ENCODE measurements at places on chromosomes 6 and 20.

- no peak for DNase-seq
Observed at GRCh38 chr6:63897459-63897858, 261.9 kb downstream of the PHF3 start.

DNA sequence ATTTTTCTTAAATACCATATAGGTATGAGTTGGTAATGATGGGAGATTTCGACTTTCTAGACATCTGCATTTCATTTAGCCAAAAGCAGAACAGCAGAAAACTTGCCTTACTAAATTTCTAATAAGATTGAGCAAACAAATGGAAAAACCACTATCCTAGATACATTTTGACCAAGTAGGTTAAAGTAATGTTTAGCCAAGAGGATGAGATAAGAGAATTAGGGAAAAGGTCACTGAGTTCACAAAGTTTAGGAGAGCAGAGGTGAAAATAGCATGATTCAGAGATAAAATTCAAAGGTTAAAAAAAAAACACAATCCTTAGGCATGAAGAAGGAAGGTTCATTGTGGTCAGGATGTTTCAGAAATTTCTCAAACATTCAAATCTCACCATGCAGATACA, 450.3 kb downstream of the CD83 start:
- DNase-seq, result no peak

GRCh38 chr6:67759001-67759400, 876.1 kb upstream of the ADGRB3 start:
- no peak for DNase-seq

GRCh38 chr6:116060572-116061283, at the start of gene FRK:
Gene FRK (minus strand): TSS chr6:116060891. CDS start chr6:116060311, 580 bp downstream.
- DNase-seq, result no peak

DNA sequence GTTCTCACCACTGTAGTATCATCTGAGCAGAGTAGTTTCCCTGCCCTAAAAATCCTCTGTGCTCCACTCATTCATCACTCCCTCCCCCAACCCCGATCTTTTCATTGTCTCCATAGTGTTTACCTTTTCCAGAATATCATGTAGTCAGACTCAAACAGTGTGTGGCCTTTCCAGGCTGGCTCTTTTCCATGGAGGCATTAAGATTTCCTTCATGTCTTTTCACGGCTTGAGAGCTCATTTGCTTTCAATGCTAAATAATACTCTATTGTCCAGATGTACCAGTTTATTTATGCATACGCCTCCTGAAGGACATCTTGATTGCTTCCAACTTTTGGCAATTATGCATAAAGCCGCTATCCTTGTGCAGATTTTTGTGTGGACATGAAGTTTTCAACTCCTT, 235.8 kb downstream of the PHACTR1 start:
- no peak for DNase-seq

DNA sequence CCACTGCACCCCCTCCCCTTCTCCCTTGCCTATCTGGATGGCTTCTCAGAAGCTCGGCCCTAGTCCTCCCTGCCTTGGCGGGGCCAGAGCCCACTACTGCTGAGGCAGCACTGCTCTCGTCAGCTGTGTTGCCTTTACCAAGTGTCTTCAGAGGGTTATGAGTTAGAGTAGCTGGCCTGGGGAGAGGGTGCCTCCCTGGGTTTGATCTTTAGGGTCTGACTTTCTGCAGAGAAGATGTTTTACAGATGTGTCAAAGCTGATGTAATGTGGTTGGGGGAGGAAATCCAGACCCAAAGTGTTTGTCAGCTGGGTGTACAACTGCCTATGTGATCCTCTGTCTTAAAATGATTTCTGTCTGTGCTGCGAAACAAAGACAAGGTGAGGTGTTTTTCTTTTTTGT, 30.4 kb upstream of the PI16 start:
- DNase-seq, result no peak

DNA sequence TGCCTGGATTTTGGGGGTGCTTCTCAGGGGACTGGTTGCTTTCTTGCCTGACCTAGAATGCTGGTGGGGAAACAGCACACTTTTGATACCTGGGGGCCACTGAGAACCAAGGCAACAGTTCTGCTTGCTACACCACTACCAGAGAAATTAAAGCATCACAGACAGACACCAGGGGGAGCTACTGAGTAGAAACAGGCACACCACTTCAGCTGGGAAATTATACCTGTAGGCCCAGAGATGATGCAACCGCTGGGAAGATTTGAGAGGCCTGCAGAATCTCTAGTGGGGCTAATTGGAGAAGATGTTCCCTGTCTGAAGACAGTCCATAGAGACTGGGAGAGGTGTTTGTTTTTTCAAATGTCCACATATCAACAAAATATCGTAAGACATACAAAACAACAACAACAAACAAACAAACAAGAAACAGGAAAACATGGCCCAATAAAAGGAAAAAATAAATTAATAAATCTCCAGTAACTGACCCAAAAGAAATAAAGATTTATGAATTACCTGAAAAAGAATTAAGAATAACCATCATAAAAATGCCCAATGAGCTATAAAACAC, 129.4 kb upstream of the RIN2 start:
- peak; percentile 85 for DNase-seq

DNA sequence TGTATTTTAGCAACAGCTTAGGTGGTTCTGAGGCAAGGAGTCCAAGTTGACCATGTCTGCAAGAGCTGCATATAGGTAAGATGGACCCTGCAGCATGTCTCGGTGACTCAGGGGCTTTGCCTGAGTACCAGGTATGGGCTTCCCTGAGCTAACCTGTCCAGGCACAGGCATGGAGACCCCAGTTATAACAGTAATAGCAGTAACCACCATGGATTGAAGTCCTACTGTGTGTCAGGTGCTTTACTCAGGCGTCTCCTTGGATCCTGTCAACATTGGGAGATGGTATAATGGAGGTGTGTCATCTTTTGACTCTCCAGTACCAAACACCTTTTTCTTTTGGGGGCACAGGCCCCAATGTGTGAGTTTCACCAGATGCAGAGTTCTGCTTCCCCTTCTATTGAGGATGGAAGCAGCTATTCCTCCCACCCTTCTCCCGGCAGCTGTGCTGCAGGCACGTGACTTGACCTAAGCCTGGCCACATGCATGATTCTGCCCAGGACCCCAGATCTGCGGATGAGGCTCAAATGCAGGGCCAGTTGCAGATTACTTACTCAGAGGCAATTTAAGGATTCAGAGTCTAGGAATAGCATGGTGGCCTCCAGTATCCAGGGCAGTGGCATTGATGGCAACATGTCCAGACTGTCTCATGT, 13.8 kb downstream of the TREM1 start:
- DNase-seq, result no peak

- no peak for DNase-seq
Observed at GRCh38 chr20:37362231-37362792, 16.4 kb downstream of the SRC start.

DNA sequence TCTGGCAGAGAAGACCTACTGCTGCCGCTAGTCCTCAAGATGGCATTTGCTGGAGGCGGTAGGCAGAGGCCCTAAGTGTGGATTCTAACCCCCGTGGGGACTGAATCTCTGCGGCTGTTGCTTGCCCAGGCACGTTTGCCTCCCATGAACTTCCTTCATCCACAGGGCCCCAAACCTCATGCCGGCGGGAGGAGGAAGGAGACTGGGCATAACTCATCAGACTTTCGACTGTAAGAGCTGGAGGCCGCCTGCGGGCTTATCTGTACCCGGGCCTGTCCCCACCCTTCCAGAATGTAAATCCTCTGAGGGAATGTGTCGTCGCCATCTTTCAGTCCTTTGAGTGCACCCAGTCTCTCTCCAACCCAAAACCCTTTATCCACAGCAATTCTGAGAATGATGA, 990 bp downstream of the ZFP57 start:
- DNase-seq, result no peak

GRCh38 chr6:122422614-122423267, 23.3 kb downstream of the HSF2 start:
- no peak for DNase-seq

DNA sequence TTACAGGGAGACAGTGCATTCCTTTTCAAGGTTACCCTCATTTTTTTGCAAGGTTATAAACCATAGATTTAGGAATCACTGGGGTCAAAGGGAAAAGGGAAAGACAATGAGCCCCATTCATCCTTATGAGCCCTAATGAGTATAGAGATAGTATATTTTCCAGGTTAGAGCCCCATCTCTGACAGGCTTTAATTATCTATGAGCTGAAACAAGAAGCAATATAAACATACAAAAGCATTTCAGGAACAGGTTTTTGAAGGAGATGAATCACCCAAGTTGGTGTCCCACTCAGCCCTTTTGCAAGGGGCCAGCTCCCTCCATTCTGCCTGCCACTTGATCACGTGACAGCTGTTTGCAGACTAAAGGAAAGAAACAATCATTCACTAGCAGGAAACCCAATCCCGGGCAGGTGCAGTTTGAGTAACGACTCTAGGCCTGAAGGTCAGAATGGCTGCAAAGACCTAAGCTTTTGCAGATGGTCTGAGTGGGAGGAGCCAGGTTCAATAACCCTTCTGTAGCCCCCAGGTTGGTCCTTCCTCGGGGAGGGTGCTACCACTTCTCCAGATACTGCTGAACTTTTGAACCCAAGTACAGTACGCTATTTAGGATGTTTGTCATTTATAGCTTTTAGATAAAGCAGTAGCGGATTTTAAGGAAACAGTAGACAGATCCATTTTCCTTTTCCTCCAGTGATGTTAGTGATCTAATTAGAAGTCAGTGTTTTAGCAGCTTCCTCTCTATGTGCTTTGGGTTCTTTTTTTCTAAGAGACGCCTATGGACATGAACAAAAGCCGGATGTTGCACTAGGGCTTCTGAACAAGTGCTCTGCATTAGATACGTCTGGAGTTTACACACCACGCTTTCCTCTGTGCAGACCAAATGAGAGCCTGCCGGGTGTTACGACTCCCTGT, 253.2 kb downstream of the SOX4 start:
- peak; percentile 9 for DNase-seq

DNA sequence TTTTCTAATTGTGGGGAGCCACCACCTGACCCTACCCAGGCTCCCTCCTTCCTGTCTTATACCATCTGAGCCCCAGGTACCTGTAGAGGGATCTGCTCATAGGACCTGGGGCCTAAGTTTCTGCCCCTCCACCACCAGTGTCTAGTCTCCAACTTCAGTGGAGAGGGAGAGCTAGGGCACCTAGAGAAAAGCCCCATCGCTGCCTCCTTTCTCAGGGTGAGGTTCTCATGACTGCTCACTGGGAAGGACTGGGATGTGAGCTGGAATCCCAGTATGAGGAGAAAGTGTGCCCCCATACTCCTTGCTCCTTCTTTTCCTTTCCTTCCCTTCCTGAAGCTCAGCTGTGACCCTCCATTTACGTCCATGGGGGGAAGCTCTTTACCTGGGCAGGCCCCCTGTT, 231.6 kb downstream of the LRFN2 start:
- no peak for DNase-seq

- DNase-seq, result no peak
Observed at GRCh38 chr6:127164565-127164964, 46.1 kb downstream of the RSPO3 start.

DNA sequence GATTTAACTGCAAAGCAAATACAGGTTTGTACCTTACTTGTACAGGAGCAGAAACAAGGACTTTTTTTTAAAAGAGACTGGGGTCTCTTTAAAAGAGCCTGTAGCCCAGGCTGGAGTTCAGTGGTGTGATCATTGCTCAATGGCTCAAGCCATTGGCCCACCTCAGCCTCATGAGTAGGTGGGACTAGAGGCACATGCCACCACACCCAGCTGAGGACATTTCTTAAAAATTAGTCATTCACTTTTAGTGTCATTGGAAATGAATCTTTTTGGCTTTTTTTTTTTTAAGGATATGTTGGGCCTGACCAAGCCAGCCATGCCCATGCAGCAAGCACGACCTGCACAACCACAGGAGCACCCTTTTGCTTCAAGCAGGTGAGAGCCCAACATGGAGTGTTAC, 16.9 kb downstream of the SEC23B start:
- DNase-seq, result no peak

- DNase-seq, result peak; percentile 41
Observed at GRCh38 chr6:112879920-112880413, 532.8 kb downstream of the RFPL4B start.

- no peak for DNase-seq
Observed at GRCh38 chr6:149895048-149895590, 2.8 kb downstream of the RAET1E start.

- peak; percentile 48 for DNase-seq
Observed at GRCh38 chr6:63352069-63352543, 32.3 kb upstream of the LGSN start.

GRCh38 chr6:30882759-30883684, 1.3 kb upstream of the DDR1 start:
- DNase-seq, result peak; percentile 28

GRCh38 chr20:59042151-59042795, at the start of gene PRELID3B:
Gene PRELID3B (minus strand): TSS chr20:59042786. CDS start chr20:59042730, 56 bp downstream.
- DNase-seq, result peak; percentile 37

GRCh38 chr20:59643615-59644061, 39.3 kb downstream of the PHACTR3 start:
- DNase-seq, result no peak

DNA sequence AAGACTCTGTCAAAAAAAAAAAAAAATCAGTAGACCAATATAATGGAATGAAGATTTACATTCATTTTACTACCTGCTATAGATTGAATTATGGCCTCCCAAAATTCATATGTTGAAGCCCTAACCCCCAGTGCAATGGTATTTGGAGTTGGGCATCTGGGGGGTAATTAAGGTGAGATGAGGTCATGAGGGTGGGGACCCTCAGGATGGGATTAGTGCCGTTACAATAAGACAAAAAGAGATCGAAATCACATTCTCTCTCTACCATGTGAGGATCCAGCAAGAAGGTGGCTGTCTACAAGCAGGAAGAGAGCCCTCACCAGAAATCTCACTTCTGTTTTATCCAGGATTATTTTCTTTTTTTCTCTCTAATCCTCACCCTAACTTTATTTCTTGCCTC, 100.6 kb upstream of the LOC128125822 start:
- no peak for DNase-seq

DNA sequence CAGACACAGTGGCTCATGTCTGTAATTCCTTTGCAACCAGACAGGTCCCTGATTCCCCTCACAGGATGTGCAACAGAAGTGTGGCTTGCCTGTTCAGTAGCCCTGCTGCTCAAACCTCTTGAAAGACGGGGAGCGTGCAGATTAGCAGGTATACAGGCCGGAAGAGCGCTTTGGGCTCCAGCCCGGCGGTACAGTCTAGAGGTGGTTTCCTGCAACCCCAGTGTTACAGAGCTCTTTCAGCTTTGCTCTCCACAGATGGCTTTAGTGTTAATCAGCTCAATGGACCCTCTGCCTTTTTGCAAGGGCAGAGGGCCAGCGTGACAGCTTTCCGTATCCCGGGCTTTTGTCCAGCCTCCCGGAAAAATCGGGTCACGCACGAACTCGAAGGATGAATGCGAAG, 67.2 kb upstream of the TNFRSF21 start:
- DNase-seq, result no peak

- no peak for DNase-seq
Observed at GRCh38 chr6:162200945-162201690, 526.4 kb downstream of the PRKN start.

GRCh38 chr6:36023996-36024795, at the start of gene SLC26A8:
Gene SLC26A8 (minus strand): TSS chr6:36024641. CDS start chr6:36019707, 4,934 bp downstream.
- DNase-seq, result no peak

DNA sequence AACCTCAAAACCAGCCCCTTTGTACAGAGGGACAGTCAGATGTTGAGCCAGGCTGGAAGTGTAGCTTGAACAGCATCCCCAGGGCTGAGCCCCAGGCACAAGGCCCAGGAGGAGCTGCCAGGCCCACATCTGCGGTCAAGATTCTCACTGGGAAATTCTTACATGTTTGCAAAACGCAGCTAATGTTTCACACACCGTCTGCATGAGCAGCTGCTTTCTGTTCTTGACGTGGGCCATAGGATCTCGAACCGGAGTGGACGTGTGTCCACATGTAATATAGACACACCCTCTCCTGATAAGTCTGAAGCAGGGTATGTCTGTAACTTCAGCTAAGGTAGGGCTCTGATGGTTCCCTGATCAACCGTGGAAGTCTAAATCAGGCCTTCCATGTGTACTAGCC, 41.3 kb upstream of the TRAF3IP2 start:
- no peak for DNase-seq

Data from NAMALWA (cell line).